ENCODE measurements at places on chromosomes 11 and 22.

DNA sequence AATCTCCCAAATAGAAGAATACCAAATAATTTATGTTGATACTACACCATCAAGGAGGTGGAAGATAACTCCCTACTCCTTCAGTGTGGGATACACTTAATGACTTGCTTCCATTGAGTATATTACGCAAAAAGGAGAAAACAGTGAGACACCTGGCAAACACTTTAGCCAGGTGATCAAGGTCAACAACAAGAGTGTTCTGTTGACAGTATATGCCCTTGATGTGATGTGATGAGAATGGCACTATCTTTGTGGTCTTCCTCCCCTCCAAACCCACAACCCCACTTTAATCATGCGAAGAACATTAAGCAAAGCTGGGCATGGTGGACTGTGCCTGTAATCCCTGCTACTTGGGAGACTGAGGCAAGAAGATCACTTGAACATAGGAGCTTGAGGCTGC, 26.0 kb downstream of the MAPK1 start:
- no peak for DNase-seq

GRCh38 chr11:19220903-19221724, 19.3 kb upstream of the CSRP3 start:
- no peak for DNase-seq

DNA sequence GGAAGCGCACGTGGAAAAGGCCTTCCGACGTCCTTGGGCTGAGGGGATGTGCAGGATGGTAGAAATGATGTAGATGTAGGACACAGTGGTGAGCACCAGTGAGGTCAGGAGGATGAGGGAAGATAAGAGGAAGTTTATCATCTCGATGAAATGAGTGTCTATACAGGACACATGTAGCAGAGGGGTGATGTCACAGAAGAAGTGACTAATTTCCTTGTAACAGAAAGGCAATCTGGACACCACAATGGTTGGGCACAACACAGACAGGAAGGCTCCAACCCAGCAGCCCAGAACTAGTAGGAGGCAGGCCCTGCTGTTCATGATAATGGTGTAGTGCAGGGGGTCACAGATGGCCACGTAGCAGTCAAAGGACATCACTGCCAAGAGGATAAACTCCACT, 35.0 kb upstream of the OR6M1 start:
- no peak for DNase-seq

DNA sequence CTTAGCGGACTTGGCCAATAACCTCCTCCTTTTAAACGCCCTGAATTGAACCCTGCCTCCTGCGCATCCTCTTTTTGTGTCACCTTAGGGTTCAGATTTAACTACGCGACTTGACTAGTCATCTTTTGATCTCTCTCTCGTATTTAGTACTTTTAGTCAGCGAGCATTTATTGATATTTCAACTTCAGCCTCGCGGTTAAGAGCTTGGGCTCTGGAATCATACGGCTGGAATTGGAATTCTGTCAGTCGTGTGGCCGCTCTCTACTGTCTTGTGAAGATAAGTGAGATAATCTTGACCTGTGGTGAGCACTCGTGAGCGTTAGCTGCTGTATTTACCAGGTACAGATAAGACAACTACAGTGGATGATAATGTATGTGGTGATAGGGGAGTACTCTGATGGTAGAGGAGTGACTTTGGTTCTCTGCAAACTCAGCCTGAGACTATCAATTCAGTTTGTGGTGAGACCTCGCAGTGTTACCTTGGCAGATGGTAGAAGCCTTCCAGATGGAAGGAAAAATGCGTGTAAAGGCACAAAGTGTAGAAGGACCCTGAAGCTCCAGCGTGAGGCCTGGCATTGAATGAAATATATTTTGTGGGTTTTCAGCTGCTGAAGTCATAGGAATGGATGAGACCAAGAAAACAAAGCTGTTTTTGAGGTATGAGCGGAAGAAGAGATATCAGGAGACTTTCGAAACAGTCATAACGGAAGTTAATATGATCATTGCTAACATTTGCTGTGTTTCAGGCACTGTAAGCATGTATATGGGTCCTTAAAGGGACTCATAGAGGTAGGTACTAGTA, 682 bp downstream of the ATM start:
- DNase-seq: no peak

- DNase-seq: no peak
Observed at GRCh38 chr11:130510407-130511006, 62.1 kb downstream of the ADAMTS15 start.

DNA sequence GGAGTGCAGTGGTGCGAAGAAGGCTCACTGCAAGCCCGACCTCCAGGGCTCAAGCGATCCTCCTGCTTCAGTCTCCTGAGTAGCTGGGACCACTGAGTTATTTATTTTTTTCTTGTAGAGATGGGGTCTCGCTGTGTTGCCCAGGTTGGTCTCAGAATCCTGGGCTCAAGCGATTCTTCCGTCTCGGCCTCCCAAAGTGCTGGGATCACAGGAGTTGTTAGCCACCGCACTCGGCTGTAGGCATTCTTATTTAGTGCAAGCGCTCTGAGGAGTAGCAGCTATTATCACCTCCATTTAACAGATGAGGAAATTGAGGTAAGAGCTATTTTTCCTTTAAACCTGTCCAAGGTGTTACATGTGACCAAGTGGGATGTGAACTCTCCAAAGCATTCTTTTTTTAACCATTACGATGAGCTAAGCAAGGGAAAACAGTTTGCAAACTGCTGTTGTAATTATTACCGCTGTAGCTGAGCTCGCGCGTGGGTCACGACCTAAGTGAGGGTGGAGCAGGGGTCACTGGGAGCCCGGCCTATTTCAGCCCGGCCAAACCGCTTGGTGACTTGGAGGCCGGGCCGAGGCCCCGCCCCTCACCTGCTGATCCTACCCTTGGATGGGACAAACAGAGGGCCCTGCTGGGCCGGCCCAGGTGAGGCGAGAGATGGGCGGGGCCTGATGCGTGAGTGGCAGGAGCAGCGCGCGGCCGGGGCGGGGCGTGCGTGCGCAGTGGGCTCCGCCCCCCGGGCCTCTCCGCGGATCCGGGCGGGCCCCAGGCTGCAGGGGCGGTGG, 449 bp upstream of the KREMEN1 start:
- DNase-seq: peak; percentile 74

DNA sequence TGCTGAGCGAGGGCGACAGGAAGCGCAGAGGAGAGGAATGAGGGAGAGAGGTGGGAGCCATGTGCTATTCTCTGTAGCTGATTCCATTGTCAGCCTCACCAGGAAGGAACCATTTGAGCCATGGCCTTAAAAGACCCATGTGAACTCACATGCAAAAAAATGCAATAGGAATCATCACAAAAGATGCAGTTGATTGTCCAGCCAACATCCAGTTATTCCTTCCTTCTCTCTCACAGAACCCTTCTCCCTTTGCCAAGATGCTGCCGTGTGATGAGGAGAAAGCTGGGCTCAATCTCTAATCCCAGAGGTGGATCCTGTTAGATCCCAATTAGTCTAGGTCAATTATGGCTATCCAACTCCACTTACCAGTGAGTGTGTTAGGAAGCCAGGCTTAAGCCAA, 58.2 kb upstream of the RRAS2 start:
- DNase-seq: no peak

DNA sequence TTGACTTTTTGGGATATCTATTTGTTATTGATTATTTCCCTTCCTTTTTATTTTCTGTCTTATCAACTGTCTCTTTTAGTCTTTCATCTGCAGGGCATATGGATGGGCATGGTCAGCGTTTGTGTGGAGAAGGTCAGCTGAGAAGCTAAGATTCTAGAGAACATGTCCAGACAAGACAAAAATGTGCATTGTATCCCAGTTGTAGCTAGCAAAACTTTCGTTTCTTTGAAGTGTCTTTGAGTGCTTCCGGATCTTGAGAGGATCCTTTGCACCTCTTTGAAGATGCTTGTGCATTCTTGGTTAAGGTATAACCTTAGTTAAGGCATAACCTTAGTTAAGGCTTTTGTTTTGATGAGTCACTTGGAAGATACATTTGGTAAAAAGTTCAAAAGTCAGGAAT, 329.9 kb upstream of the LRRC4C start:
- no peak for DNase-seq

DNA sequence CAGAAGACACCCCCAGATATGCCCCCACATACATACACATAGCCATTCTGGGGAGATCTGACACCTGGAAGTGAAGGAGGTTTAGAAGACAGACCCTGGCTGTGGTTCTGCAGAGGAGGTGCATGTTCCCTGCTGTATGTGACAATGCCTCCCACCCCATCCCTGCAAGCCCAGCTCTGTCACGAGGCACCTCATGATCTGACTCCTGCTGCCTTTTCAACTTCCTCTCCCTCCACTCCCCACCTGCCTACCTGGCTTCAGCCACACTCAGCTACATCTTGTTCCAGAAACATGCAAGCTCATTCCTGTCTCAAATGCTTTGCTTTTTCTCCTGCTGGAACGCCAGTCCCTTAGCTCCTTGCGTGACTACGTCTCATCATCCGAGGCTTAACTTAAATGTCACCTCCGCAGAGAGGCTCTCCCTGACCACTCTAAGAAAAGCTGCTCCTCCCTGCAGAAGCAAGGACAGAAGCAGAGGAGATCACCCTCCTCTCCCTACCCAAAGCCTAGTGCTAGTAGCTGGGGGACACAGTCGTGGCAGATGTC, 114.5 kb downstream of the FEZ1 start:
- DNase-seq: no peak

- no peak for DNase-seq
Observed at GRCh38 chr22:41260871-41261270, 20.1 kb upstream of the CHADL start.

DNA sequence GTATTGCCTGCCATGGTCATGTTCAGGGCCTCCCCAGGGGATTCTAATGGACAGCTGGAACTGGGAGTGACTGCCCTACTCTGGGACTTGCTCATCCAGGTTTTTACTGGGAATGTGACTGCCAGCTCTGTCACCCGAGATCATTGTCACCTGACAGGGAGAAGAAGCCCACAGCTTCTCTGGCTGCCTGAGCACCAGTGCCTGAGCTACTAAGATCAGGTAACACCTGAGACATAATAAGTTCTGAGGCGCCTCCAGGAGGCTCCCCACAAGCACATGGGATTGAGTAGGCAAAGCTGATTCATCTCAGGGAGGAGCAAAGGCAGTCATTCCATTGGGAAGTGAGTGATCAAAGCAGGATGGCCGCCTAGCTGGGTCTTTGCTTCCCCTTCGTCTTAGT, 84.2 kb upstream of the GALNT18 start:
- no peak for DNase-seq

GRCh38 chr11:103928802-103929161, 107.7 kb upstream of the DDI1 start:
- no peak for DNase-seq

DNA sequence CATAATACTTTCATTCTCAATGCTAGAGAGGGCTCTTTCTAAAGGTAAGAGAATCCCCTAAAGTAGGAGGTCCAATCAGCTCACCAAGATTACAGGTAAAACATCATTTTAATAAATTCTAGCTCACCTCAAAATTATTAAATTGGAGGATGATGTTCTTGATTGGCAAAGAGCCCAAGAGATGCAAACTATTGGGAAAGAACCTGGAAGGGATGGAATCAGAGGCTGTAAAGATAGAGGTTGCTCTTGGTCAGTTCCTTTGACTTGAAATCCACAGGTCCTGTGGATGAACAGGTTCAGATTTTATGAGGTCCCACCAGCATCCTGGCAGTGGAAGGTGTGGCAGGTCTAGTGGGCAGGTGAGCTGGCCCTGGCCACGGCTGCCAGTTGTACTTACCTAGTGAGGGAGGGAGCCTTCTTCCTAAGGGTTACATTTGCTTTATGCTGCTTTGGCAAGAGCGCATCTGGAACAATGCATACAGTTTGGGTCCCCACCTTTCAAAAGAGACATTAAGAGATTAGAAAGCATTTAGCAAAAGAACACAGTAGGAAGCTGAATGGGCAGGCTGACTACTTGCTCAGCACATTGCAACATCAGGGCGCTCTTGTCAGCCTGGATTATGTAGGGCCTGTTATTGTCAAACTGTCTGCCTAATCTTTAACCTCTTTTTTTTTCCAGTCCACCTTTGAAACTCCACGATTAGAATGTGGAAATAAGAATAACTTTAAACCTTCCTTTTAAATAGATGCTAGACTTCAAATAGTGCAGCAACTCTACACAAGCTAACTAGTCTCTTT, 97.0 kb downstream of the RDX start:
- DNase-seq: no peak

- no peak for DNase-seq
Observed at GRCh38 chr11:1261241-1262071, 38.6 kb downstream of the MUC5B start.

DNA sequence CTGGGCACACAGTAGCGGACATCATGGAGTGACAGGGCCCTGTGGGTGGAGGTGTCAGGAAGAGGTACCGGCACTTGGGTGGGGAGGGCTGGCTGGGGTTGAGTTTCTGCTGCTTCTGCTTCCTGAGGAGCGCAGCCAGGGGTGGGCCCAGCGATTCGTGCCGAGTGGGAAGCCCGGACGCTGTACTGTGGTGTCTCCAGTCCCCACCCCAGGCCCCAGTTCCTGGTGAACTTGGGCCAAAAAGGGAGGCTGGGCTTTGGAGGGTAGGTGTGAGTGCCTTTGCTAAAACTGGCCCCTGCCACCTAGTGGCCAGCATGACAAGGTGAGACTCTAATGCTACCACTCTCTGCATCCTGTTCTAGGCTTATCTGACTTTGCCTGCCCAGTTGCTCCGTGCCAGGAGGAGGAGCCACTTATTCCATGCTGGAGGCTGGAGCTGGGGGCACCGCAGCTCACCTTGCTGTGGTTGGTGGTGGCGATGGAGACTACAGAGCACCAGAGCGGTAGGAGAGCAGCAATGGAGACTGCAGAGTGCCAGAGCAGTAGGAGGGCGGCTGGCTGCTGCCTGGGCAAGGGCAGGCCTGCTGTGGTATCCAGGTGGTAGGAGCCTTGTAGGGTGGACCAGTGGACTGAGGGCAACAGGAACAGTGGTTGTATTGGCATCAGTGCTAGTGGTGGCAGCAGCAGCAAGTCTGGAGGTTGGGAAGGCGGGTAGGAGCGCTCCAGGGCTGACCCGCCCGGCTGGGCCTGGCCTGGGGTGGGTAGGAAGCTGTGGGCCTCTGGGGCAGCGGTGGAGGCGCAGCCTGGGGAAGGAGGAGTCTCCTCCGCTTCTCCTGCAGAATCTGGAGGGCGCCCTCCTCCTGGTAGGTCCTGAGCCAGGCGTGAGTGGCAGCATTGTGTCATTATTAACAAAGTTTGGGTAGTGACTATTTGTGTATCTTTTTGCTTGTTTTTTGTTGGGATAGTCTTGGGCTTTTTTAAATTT, 2.2 kb upstream of the RFPL2 start:
- no peak for DNase-seq

DNA sequence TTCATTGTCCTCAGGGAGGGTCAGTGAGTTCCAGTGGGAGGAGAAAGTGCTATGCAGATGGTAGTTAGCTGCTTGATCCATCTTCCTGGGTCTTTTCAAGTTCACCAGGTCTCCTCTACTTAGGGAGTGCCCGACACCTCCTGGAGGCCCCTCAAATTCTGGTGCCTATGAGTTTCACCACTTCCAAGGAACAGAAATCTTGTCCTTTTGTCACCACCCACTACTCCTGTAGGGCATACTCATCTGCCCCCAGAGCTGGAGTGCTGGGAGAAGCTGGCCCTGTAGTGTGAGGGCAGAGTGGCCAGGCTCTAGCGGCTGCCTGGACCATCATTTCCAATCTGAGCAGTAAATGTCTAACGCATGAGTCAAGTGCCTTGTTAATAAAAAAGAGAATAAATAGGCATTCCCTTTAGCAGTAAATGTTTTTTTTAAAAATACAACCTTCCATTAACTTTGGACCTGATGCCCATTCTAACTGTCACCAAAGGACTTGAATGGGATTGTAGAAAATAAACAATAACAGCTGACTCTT, 12.5 kb downstream of the IRAG1 start:
- DNase-seq: no peak

GRCh38 chr11:69670158-69670845, 4.9 kb downstream of the LTO1 start:
- no peak for DNase-seq
